Activated CD8-positive, alpha-beta memory T cell treated with anti-CD3 and anti-CD28 coated beads for 1 hour (primary cell): ENCODE measurements at places on chromosomes 11 and 22.

DNA sequence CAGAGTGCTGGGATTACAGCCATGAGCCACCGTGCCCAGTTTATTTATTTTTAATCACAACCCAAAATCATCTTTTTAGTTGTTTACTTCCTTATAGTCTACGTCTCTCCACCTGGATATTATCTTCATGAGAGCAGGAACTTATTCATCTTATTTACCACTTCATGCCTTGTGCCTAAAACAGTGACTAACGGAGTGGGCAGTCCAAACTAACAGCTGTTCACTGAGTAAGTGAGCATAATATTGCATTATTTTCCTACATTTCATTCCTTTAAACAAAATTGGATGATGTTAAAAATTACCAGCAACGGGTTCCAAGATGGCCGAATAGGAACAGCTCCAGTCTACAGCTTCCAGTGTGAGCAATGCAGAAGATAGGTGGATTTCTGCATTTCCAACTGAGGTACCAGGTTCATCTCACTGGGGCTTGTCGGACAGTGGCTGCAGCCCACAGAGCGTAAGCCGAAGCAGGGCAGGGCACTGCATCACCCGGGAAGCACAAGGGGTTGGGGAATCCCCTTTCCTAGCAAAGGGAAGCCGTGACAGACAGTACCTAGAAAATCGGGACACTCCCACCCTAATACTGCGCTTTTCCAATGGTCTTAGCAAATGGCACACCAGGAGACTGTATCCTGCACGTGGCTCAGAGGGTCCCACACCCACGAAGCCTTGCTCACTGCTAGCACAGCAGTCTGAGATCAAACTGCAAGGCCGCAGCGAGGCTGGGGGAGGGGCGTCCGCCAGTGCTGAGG lies 14.1 kb downstream of the TMEM123 start:
- DNase-seq: no peak

DNA sequence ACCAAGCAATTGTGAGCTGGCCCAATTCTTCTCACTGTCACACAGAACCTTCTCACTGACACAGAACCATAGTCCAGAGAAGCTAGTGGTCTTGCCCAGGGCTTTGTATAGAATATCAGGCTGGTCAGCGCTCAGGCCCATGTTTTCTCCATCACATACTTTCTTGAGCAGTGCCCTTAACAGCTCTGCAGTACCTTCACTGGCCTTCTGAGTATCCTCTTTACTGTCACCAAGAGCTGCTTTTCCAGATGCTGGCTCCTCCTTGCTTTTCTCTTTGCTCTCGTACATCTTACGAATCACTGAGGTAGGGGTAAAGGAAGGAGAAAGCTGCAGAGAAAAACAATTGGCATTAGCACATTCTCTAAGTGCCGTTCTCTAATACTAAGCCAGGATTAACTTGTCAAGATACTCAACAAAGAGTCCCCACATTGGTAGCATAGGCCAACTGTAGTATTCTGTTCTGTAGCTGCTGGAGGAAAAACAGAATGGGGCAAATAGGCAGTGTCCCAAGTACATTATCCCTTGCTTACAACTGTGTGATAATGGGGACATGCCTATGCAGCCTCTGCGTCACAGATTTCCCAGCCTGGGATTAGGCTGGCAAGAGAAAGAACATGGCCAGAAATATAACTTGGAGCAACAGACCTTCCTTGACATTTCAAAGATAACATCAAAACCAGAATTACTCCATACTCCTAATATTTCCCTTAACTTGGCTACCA lies 43.5 kb downstream of the DRG1 start:
- no peak for DNase-seq

DNA sequence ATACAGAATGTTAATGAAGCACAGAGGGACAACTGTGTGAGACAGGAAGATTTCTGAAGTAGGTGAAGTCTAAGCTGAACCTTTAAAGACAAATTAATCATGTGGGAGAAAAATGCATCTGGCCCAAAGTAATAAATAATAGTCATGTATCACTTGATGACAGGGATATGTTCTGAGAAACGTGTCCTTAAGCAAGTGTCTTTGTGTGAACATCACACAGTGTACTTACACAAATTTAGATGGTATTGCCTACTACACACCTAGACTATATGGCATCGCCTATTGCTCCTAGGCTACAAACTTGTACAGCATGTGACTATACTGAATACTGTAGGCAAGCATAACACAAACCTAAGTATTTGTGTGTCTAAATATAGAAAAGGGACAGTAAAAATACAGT lies 112.6 kb downstream of the APOL5 start:
- no peak for DNase-seq

GRCh38 chr11:113163291-113164030 lies 150.9 kb upstream of the TTC12 start:
- no peak for DNase-seq

DNA sequence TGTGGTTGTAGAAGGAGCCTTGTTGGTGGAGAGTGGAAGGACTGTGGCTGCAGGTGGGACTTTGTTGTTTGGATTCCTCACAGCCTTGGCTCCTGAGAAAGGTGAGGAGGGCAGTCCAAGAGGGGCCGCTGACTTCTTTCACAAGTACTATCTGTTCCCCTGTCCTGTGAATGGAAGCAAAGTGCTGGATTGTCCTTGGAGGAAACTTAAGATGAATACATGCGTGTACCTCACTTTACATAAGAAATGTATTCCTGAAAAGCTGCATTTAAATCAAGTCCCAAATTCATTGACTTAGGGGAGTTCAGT lies 2.4 kb downstream of the FUT4 start:
- DNase-seq: no peak

GRCh38 chr11:76807206-76807875 lies 24.2 kb downstream of the TSKU start:
- peak; percentile 55 for DNase-seq

- DNase-seq: no peak
Observed at GRCh38 chr11:92978271-92979111, 9.0 kb downstream of the MTNR1B start.

GRCh38 chr11:117663821-117664220 lies 133.2 kb downstream of the DSCAML1 start:
- DNase-seq: no peak

- DNase-seq: no peak
Observed at GRCh38 chr22:30564761-30565119, 9.7 kb downstream of the GAL3ST1 start.

- no peak for DNase-seq
Observed at GRCh38 chr11:128294001-128294670, 293.2 kb downstream of the ETS1 start.

DNA sequence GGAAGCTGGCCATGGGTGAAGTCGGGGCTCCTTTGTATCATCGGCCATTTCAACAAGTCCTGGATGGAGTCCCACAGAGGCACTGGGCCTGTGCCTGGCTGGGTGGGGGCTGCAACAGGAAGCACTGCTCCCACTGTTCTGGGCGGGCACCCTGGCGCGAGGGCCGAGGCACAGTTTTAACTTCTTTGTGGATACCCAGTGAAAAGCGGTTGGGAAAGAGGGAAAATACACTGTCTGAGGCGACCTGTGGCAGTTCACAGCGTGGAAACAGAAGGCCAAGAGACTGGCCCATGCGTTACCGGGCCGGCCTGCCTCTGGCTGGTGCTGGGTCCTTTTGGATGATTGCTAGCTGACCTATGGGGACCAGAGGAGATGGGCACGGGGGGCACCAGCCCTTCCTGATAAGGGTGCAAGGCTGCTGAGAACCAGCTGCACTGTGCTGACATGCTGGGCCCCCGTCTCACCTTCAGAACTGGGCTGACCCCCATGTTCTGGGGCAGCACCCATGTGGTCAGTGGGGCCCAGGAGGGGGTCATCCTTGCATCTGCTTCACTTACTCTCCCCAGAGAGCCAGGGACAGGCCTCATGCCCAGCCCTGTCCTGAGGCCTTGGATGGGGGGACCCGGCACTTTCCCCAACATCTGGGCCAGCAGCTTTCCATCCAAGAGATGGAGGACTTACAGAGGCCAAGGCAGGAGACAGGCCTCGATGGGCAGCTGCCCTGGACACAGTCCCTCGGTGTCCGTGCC lies 4.2 kb downstream of the OVOL1 start:
- no peak for DNase-seq

- DNase-seq: no peak
Observed at GRCh38 chr22:36166518-36167220, 6.1 kb upstream of the APOL3 start.

DNA sequence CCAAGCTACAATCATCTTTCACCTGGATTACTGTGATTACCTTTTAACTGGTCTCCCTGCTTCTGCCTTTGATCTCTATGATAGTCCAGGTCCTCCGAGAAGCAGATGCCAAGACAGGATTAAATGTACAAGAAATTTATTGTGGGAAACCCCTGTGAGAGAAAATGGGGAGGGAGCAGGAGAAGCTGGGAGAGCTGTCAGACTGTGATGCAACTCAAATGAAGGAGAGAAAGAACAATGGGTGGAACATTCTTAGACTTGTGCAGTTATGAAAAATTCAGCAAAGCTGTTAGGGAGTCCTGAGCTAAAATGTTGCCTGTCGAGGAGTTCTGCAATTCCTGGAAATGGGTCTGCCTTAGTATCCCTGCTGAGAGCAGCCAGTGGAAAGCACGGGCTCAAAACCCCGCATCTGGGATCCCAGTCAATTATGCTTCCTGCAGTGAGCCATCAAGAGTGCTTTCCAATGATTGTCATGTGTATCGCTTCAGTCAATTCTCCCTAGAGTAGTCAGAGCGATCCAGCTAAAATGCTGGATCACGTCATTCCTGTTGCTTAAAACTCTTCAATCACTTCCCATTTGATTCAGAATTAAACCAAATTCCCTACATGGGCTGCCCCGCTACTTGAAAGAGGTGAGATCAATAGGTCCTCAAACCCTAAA lies 16.5 kb upstream of the CSTF3 start:
- no peak for DNase-seq

DNA sequence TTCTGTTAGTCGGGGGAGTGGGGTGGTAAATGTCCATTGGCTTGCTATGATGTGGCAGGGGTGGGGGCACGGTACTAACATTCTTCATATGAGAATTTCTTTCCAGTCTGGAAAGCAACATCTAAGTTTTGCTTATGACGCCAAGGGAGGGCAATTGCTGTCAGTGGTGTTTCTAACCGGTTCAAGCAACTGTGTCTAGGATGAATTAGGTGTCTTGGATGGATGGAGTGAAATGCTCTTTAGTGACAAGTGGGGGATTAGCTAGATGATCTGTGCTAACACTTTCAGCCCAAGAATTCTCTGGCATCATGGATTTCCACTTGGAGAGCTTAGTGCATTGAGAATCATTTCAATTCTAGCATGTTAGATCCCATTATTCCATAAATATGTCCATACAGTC lies 262.6 kb upstream of the SORL1-AS1 start:
- DNase-seq: no peak

GRCh38 chr11:86046116-86046515 lies 22.8 kb downstream of the PICALM start:
- DNase-seq: no peak

GRCh38 chr11:128310676-128311445 lies 276.5 kb downstream of the ETS1 start:
- DNase-seq: no peak

DNA sequence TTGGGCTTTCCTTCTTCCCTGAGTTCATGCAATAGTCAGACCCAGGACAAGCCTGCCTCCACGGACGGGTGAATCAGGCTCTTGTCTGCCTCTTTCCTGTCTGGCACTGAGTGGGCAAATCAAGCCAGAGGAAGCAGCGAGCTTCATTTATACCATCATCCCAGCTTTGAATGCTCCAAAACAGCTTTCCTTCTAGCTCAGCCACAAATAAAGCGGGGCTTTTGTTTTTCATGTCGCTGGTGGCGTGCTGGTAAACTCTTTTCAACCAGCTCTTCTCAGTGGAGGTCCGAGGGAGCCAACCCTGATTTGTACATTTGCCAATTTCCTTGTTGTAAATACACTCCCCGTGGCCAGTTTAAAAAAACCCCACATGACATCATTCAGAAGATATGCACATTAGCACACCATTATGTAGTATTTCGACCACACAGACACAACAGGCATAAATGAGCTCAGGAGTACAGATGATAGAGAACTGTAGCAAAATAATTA lies 8.6 kb downstream of the C11orf91 start:
- no peak for DNase-seq

DNA sequence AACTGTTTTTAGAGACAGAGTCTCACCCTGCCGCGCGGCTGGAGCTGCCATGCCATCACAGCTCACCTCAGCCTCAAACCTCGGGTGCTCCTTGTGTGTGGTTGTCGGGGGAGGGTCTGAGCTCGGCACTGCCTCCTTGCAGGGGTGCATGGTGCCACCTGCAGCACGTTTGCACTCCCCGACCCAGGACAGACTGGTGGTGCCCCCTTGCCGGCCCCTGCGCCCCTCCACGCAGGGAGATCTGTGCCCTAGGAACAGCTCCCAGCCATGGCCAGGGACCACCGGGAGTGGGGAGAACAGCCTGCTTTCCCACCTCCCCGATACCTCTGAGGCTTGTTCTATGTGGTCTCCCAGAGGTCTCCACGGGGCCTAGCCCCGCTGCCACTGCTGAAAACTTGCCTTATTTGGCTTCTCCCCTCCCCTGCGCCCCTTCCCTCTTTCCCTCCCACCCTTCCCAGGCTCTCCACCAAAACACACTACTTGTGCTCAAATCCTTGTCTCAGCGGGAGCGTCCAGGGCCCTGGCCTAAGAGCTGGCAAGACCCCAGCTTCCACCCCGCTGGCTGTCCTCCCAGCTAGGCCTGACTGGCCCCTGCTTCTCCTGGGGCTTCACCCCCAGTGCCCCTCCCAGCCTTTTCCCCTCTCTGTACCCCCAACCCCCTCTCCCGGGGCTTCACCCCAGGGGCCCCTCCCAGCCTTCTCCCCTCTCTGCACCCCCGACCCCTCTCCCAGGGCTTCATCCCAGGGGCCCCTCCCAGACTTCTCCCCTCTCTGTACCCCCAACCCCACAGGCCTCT lies 13.4 kb upstream of the TPCN2 start:
- no peak for DNase-seq

DNA sequence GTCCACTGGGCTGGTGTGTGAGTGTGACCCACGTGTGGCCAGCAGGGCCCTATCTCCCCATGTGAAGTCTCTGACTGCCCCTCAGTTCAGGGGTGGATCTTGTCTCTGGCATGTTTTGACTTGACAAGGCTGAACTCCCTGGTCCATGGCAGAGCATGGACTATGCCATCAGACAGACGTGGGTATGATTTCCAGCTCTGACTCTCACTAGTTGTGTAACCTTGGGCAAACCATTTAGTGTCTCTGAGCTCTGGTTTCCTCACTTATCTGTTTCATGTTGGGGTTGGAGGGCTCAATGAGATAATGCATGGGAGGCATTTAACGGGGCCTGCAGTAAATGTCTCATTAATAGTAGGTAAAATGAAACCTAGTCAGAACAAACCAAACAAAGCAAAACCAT lies 254.5 kb upstream of the NARS2 start:
- no peak for DNase-seq

GRCh38 chr11:68978931-68979594 lies 1.7 kb downstream of the MRGPRD start:
- no peak for DNase-seq

- DNase-seq: no peak
Observed at GRCh38 chr11:87926250-87926970, 248.8 kb downstream of the RAB38 start.
